IMR-90 (cell line): ENCODE measurements at places on chromosomes 16 and 17. TPM values are rescaled to one million over a fixed set of nuclear protein-coding genes. Genes with fewer than 3 reads are reported as not detected.

The PGP gene
- total RNA-seq, result 4.1 and 5.8 TPM in 2 replicates

The TBC1D3C gene
- not detected in 2 replicates for total RNA-seq

The DYNLRB2 gene
- not detected in 2 replicates for total RNA-seq

The UMOD gene
- not detected in 2 replicates for total RNA-seq

The CBFA2T3 gene
- total RNA-seq, result not detected in 2 replicates

The MT4 gene
- not detected in 2 replicates for total RNA-seq

The RRAD gene
- 1.3 and 1.4 TPM in 2 replicates for total RNA-seq

The TSPAN10 gene
- 1.1 and 1.4 TPM in 2 replicates for total RNA-seq

The DPEP3 gene
- not detected in 2 replicates for total RNA-seq

The C17orf78 gene
- not detected in 2 replicates for total RNA-seq

GRCh38 chr17:77101521-77102410, 39.0 kb upstream of the SEC14L1 start:
- no peak overlapping the region for H3K27ac ChIP-seq
- H3K27me3 ChIP-seq, result no peaks in the 10 kb centered on the region
- H3K4me3 ChIP-seq, result no peak overlapping the region
- DNase-seq, result no peak
- no peaks in the 10 kb centered on the region for H3K36me3 ChIP-seq
- peaks cover 5% of the 10 kb centered on the region; the same call in 1 of the 2 replicates for H3K4me1 ChIP-seq

DNA sequence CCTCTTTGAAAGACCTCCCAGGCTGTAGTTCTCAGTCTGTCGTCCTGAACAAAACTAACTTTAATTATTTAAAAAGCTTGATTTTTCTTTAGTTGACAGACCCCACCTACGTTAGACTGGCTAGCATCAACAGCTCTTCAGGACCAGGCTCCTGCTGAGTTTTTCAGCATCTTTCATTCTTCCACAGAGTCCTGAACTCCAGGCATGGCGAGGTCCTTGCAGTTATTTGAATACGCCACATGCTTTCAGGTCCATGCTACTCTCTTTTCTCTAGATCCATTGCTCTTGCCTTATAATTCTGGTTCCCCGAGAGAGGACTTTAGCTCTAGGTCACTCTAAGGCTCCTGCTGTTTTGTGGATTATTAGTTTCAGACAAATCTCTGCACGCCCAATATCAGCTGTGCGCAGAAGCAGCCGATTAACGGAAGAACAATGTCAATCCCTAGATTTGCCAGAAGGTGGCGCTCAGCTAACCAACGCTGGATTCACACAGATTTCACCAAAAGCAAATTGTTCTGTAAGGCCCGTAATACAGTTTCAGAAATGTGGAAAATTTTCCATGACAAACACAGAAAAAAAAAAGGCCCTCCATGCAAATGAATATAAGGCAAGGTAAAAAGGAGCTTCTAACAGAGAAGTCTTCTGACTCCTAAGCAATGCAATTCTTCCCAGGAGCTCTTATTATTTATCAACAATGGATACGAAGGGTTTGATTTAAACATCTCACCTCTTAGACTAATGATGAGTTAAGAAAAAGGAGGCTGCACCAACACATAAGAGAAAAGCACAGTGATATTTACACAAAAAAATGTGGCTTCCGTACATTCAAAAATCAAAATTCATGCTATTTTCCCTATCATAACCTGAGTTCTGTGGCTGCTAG, 33.5 kb upstream of the BCO1 start:
- no peaks in the 10 kb centered on the region for H3K36me3 ChIP-seq
- DNase-seq, result peak; percentile 64
- H3K4me3 ChIP-seq, result no peak overlapping the region

GRCh38 chr17:19403021-19403420, 8.0 kb upstream of the RNF112 start:
- H3K27me3 ChIP-seq, result no peaks in the 10 kb centered on the region
- H3K4me3 ChIP-seq, result no peak overlapping the region
- no peak overlapping the region for H3K27ac ChIP-seq
- no peak for DNase-seq
- peaks cover 8% of the 10 kb centered on the region for H3K4me1 ChIP-seq
- H3K36me3 ChIP-seq, result no peaks in the 10 kb centered on the region

DNA sequence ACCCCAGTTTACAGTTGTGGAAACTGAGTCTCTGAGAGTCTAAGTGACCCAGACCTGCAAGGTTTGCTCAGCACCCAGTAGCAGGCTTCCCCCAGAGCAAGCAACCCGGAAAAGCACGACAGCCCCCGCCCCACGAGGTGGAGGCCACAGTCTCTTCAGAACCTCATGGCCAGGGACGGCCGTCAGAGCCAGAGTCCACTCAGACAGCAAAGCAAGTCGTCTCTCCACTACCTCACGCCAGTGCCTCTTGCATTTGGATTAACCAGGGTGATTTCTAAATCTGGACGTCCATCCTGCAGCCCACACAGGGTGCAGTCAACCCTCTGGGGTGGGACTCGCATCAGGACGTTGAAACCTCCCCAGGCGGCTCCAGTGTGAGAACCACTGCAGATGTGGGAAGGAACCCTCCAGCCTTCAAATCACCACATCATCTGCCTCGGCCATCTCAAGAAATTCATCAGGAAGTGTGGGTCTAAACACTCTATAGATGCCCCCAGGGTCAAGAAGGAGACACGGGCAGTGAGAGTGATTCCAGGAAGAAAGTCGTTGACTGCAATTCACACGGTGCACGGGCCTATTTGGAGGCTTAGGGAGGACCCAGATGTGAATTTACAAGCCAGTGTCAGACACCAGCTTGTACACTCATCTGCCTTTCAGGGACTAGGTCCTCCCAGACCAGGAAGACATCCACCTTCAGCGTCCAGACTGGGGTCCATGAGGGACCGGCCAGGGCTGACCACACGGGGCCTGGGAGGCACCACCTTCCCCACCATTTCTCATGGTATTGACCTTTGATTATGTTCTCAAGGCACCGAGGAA, 20.2 kb upstream of the RBFOX3 start:
- H3K27me3 ChIP-seq, result peaks cover 15% of the 10 kb centered on the region; the same call in 1 of the 2 replicates
- no peak for DNase-seq
- H3K4me1 ChIP-seq, result no peaks in the 10 kb centered on the region
- H3K4me3 ChIP-seq, result no peak overlapping the region
- H3K36me3 ChIP-seq, result no peaks in the 10 kb centered on the region

- H3K4me3 ChIP-seq, result no peak overlapping the region
- H3K27me3 ChIP-seq, result peaks cover 45% of the 10 kb centered on the region; the same call in 1 of the 2 replicates
- H3K4me1 ChIP-seq, result no peaks in the 10 kb centered on the region
Observed at GRCh38 chr17:79210638-79211037, 136.0 kb downstream of the ENGASE start.

GRCh38 chr16:11349599-11350276, 4.5 kb downstream of the RMI2 start:
- peaks cover 26% of the 10 kb centered on the region for H3K4me1 ChIP-seq
- H3K36me3 ChIP-seq, result no peaks in the 10 kb centered on the region

- no peak overlapping the region for H3K4me3 ChIP-seq
Observed at GRCh38 chr17:65790241-65790640, 228.8 kb upstream of the AXIN2 start.

DNA sequence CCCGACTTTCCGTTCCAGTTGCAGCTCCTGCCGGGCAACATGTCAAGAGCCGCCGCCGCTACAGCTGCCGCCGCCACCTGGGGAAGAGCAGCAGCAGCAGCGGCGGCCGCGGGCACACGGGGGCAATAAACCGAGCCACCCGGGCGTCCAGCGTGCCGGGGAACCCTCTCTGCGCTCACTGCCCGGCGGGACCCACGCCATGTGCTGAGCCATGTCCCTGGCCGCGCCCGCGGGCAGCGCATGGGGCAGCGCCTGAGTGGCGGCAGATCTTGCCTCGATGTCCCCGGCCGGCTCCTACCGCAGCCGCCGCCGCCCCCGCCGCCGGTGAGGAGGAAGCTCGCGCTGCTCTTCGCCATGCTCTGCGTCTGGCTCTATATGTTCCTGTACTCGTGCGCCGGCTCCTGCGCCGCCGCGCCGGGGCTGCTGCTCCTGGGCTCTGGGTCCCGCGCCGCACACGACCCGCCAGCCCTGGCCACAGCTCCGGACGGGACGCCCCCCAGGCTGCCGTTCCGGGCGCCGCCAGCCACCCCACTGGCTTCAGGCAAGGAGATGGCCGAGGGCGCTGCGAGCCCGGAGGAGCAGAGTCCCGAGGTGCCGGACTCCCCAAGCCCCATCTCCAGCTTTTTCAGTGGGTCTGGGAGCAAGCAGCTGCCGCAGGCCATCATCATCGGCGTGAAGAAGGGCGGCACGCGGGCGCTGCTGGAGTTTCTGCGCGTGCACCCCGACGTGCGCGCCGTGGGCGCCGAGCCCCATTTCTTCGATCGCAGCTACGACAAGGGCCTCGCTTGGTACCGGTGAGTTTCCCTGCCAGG, 604 bp downstream of the HS3ST3B1 start:
- peak overlapping the region; percentile 95 for H3K4me3 ChIP-seq
- no peak for DNase-seq
- peaks cover 8% of the 10 kb centered on the region for H3K4me1 ChIP-seq
- H3K36me3 ChIP-seq, result peaks cover 3% of the 10 kb centered on the region
- peak overlapping the region; percentile 92 for H3K27ac ChIP-seq

DNA sequence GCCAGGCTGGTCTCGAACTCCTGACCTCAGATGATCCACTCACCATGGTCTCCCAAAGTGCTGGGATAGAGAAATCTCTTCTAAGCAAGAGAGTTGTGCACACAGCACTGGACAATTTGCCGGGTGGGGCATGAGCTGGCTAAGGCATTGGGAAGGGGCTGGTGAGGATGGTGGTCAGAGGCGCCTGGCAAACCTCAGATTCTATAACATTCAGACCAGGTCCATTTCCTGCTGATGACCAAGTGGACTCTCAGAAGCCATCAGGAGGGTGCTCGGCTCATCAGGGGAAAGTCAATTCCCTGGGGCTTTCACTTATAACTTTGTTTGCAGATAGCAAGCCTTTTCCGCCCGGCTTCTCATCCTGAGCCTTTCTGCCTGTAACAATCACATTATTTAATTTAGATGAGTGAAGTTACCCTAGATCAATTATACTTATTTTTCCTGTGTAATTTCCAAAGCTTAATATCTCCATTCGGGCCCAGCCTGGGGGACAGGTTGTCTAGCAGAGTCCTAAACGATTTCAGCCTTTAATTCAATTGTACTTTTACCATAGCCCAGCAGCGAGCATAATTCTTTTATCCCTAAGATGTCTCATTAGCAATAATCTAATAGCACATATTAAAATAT, 15.0 kb upstream of the SLC6A2 start:
- H3K4me3 ChIP-seq, result no peak overlapping the region
- peaks cover 4% of the 10 kb centered on the region for H3K4me1 ChIP-seq
- no peaks in the 10 kb centered on the region for H3K36me3 ChIP-seq
- peaks cover 71% of the 10 kb centered on the region for H3K27me3 ChIP-seq
- DNase-seq, result no peak

DNA sequence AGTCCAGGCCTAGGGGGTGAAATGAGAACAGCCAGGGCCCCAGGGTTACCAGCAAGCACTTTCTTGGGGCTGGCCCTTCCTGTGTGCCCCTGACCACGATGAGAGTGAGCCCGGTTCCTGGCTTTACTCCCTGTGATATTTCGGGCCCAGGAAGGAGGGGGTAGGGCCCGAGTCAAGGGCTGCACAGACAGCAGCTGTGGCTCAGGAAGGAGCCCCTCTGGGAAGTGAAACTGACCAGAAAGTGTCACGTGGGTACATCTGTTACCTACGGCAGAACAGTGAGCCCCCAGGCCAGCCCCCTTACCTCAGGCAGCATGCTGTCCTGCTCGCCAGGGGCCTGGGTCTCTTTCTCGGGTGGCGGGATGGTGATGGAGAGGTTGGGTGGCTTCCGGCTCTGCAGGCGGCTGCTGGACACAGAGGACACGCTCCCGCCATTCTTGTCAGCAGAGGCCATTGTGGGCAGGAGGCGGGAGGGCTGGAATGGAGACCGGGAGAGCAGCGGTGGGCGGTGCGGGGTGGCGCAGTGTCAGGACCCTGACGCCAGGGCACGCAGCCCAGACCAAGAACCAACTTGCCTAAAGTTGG, 13.8 kb downstream of the AANAT start:
- H3K27me3 ChIP-seq, result no peaks in the 10 kb centered on the region
- no peaks in the 10 kb centered on the region for H3K36me3 ChIP-seq
- no peak overlapping the region for H3K4me3 ChIP-seq
- H3K27ac ChIP-seq, result no peak overlapping the region
- peaks cover 4% of the 10 kb centered on the region for H3K4me1 ChIP-seq
- no peak for DNase-seq

GRCh38 chr17:43953746-43954145, at the start of gene PYY:
Gene PYY, minus strand, starts transcription at chr17:43953940. Its CDS starts 457 bp downstream, at chr17:43953483.
- peaks cover 67% of the 10 kb centered on the region for H3K27me3 ChIP-seq
- no peak for DNase-seq
- no peak within 1 kb of the TSS for H3K4me3 ChIP-seq
- H3K4me1 ChIP-seq, result no peaks in the 10 kb centered on the region

GRCh38 chr17:57622683-57623433, 122.2 kb downstream of the CCDC182 start:
- H3K27ac ChIP-seq, result peak overlapping the region; percentile 2; the same call in 1 of the 2 replicates
- 0 out of 2 replicates have a peak, but pooled peaks cover 2% of the 10 kb centered on the region for H3K36me3 ChIP-seq
- H3K4me3 ChIP-seq, result no peak overlapping the region
- H3K27me3 ChIP-seq, result no peaks in the 10 kb centered on the region
- H3K4me1 ChIP-seq, result peaks cover 18% of the 10 kb centered on the region

GRCh38 chr16:90018297-90018651, 982 bp downstream of the DBNDD1 start:
- DNase-seq, result no peak
- H3K27ac ChIP-seq, result no peak overlapping the region
- H3K4me3 ChIP-seq, result peak overlapping the region; percentile 74; the same call in 1 of the 2 replicates

DNA sequence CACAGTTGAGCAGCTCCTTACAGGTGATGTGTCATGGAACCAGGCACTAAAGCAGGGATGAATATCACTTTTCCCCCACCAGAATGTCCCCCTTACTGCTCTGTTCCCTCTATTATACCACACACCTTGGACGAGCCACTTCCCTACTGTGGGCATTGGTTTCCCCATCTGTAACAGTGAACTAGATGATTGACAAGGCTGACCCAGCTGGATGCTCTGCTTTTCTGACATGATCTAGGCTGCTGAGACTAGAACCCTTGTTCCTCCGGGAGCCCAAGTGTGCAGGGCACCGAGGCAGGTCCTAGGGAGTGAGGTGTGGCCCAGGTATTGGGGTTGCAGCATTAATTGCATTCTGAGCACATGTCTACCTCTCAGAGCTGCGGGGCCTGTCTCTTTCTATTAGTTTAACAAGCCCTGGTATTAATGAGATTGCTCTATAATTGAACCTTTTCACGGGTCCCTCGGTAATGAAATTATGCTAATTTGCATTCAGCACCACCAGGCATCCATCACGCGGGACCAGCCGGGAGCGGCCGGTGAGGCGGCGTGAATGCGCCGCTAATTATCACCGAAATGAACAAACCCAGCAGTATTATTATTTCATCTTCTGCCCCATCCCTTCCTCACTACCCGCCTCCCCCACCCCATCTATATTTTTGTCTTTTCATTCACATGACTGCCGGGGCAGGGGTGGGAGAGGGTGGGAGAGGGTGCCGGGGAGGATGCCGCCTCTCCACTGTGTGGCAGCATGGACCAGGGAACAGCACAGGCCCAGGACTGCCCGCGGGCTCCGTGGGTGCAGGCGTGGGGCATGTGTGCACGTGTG, 121.1 kb downstream of the CYLD start:
- H3K4me1 ChIP-seq, result peaks cover 4% of the 10 kb centered on the region; the same call in 1 of the 2 replicates
- no peak overlapping the region for H3K27ac ChIP-seq
- H3K36me3 ChIP-seq, result no peaks in the 10 kb centered on the region
- DNase-seq, result no peak
